ENCODE measurements at places on chromosomes 16 and 17.

- no peak for DNase-seq
These were observed 35.2 kb upstream of the CAPN15 start for GRCh38 chr16:492211-492875.

DNA sequence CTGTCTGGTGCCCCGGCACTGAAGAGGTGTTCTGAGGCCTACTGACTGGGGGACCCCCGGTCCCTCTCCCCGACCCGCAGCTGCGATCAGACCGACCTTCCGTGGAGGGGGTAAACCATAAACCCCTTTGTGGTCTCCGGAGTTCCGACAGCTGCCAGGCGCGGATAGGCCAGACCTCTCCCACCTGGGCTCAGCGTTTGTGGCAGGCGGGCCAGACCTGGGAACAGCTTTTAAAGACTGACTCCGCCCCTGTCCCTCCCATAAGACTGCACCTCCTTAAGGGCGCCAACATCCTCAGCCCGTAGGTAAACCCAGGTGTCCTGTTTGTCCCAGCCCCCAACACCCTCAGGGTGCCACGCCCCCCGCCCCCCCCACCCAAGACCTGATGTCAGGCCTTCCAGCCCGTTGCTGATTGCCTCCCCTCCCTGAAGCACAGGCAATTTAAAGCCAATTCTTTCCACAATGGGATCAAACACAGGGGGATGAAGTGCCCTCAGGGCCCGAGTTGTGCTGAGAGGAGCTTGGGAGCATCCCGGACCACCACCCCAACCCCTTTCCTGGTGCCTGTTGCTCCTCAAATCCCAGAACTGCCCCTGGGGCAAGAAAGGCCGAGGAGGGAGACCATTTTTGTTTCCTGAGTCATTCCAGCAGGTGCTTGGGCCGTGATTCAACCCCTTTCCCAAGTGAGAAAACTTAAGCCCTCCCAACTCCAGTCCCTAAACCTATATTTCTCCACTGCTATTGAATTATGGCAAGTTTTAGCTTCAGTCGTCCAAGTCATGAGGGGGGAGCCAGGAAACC, at the start of gene SOX15:
TSS of gene SOX15 (minus strand) at position 204 of the 801 bp plus-strand sequence. CDS start 418 bp downstream, outside the sequence.
- no peak for DNase-seq

DNA sequence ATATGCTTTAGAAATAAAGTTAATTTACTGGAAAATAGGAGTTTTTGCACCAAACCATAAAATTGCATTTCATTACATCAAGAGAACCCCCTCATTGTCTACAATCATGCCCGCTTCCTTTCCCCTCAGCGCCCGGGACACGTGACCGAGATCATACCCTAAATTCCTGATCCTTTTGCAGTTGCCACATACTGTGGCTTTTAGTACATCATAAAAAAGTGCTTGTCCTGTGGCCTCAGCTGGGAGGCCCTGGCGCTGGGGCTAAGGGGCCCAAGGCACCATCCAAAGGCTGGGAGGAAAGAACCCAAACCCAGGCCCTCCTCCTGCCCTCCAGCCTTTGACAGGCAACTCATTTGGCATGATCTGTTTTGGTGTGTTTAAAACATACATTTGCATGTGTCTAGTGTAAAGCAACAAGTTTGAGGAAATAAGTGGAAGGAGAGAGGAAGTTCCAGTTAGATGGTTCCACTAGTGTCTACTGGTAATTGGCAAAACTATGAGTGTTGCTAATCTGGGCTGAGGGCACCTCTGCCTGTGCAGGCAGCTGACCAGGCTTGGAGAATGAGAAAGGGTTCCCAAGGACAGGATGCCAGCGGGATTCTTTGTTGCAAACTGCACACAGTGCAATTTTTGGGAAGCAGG, 6.0 kb downstream of the CDK5R1 start:
- no peak for DNase-seq

- no peak for DNase-seq
These were observed 111.1 kb downstream of the SMG6 start for GRCh38 chr17:2192367-2193057.

GRCh38 chr16:88459366-88460073, 6.4 kb downstream of the ZFPM1 start:
- no peak for DNase-seq

GRCh38 chr17:10738521-10739258, 8.9 kb upstream of the TMEM220 start:
- no peak for DNase-seq

DNA sequence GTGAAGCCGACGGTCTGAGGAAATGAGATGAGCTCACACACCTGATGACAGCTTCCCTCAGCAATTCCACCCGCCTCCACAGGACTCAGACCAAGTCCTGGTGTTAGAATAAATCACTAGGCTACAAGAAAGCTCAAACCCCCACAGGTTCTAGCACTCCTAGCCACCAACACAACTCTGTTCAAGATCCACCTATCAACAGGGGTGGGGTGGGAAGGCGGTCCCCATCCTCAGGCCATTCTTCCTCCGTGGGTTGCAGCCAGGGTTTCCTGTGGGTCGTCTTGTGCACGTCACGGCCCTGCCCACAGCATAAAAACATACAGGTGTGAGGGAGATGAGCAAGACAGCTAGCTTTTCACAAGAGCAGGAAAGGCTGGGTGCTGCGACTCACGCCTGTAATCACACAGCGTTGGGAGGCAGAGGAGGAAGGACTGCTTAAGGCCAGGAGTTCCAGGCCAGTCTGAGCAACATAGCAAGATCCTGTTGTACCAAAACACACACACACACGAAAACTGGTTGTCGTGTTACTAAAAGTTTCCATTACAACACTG, 81.1 kb downstream of the ANKRD11 start:
- DNase-seq, result no peak

- DNase-seq, result no peak
These were observed 477 bp downstream of the NTAN1 start for GRCh38 chr16:15055141-15056053.

GRCh38 chr16:8505327-8505991, 84.9 kb downstream of the TMEM114 start:
- DNase-seq, result no peak

- no peak for DNase-seq
These were observed 398.8 kb downstream of the HS3ST3B1 start for GRCh38 chr17:14699574-14700185.

DNA sequence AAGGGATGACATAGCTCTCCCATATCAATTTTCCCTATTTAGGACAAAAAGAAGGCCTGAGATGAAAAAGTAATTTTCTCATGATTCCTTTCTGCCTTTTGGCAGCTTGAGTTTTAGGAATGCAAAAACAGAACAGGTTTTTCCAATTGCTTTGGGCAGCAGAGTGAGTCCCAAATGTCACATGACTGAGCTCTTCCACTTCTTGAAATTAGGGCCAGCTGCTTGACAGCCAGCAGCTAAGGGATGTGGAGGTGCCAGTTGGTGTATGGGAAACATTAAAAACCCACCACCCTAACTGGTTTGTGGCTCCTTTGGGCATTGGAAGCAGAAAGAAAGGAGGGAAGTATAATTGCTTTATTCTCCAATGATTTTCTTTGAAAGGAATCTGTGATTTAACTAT, 133.8 kb upstream of the FAM20A start:
- no peak for DNase-seq

Data from NCI-H2107 (cell line).